ENCODE measurements at places on chromosomes 6 and 20.
A peak's percentile ranks its signal among the peaks of the same experiment; 100 is the strongest.

DNA sequence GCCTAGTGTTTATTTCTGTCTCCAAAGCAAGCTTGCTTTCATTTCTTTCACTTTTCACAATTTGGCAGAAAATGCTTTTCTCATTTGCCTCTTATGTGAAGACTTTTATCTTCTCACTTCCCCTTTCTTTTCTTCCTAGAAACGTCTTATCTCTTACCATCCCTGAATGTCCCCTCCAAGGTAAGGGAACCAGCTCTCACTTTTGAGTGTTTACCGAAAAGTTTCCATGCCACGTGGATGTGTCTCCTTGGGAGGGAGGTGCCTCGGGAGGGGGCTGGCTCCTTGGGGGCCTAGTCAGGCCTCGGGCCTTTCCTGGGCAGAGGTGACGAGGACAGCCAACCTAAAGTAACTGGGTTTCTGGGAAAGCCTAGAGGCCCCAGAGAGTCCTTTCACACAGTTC, 127.4 kb downstream of the CD24 start:
- DNase-seq: no peak

- no peak for DNase-seq
Measured at GRCh38 chr6:56528412-56528841, 114.3 kb downstream of the DST start.

- DNase-seq: peak; percentile 14
Measured at GRCh38 chr6:44537306-44538049, 150.0 kb downstream of the CDC5L start.

DNA sequence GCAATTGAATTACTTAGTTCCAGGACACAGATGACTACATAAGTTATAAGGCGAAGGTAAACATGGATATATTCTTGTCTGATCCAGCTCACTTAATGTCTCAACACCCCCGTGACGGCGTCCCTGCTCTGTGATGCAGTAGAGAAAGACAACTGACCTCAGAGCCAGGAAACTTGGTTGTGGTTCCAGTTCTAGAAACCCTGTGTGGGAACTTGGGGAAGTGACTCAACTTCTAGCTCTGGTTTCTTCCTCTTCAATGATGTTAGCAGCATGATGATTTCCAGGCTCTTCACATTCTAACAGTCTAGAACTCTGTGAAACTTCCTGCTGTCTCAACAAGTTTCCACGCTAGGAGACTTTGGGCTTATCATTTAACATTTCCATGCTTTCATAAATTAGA, 18.4 kb downstream of the LAMA4 start:
- no peak for DNase-seq

DNA sequence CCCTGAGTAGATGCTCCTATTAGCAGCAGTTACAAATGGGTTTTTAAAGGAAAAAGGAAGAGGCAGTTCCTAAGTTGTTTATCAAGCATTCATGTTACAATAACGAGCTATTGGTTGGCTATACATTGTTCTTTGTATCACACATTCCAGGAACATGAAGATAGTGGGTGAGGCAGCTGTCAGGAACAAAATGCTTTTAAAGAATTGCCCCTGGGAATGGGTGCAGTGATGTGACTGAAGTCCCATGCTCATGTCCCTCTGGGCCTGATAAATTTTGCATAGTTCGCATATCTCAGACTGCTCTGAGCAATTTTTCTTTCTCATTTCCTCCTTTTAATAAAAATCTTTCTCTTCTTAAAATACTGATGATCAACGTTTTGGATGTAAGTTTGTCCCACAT, 3.7 kb downstream of the ENPP1 start:
- no peak for DNase-seq

- no peak for DNase-seq
Measured at GRCh38 chr6:1695546-1696462, 86.1 kb downstream of the FOXC1 start.

- DNase-seq: no peak
Measured at GRCh38 chr6:36701401-36701991, 3.9 kb downstream of the RAB44 start.

DNA sequence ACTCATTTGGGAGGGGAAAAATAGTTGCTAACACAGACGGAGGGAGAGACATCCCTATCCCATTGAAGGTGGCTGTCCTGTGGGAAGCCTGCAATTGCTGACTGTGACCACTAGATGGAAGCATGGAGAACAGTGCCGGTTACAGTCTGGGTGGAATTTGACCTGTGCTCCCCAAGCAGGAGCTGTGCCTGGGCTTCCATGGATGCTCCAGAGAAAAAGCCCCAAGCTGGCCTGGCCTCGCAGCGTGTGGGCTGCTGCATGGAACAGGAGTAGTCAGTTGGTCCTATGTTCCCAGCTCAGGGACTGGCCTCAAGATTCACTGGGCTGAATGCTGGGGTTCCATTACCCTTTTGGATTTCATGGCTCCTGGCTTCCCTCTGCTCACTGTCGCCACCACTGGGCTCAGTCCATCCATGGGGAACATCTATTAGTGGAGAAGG, 116.3 kb upstream of the CHD6 start:
- peak; percentile 61 for DNase-seq

GRCh38 chr6:72418495-72418894, 203.4 kb upstream of the KCNQ5 start:
- DNase-seq: no peak

DNA sequence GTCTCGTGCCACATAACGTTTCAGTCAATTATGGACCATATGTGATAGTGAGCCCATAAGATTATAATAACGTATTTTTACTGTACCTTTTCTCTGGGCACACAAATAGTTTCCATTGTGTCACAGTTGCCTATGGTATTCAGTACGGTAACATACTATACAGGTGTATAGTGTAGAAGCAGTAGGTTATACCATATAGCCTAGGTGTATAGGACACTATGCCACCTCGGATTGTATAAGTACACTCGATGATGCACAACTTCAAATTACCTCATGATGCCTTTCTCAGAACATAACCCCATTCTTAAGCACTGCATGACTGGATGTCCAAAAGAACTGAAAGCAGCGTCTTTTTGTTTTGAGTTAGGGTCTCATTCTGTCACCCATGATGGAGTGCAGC, 59.5 kb upstream of the MYO6 start:
- no peak for DNase-seq

- DNase-seq: no peak
Measured at GRCh38 chr6:32111424-32112066, 2.4 kb upstream of the TNXB start.

DNA sequence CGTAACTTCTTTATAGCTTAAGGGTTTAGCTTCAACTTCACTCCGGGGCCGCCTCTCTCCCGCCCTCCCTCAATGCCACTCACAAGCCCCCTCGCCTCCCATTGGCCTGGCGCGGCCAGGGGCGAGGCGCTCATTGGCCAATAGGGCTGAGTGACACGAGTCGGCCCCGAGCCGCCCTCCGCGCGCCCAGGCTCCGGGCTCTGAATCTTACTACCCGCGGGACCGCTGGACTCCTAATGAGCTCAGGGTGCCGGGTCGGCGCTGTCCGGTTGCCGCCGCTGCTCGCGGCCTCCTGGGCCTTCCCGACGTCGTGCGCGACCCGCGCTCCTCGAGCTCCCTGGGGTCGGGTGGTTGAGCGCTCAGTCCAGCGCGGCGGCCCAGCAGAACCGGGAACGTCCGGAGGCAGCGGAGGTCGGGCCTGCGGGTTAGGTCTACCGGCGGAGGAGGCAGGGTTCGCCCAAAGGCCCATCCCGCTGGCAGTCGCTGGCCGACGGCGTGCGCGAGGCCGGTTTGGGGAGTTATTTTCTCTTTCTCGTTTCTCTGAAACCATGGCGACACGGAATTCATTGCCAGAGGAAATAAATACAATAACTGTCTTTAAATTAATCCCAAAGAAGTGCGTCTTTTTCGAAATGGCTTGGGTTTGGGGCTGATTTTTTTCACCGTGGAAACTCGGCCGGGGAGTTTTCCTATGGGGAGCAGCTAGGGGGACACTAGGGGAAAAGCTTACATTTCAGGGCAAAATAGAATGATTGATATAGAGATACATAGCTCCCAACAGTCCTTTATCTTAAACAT, at the start of gene SIM1:
TSS of gene SIM1 (minus strand) at position 19 of the 798 bp plus-strand sequence. CDS start 1,453 bp downstream, outside the sequence.
- DNase-seq: no peak

- no peak for DNase-seq
Measured at GRCh38 chr6:43328528-43328927, 19.9 kb upstream of the CRIP3 start.

- no peak for DNase-seq
Measured at GRCh38 chr6:170295510-170296422, 4.9 kb upstream of the DLL1 start.

- DNase-seq: no peak
Measured at GRCh38 chr6:49923826-49924225, 40.1 kb downstream of the DEFB114 start.

DNA sequence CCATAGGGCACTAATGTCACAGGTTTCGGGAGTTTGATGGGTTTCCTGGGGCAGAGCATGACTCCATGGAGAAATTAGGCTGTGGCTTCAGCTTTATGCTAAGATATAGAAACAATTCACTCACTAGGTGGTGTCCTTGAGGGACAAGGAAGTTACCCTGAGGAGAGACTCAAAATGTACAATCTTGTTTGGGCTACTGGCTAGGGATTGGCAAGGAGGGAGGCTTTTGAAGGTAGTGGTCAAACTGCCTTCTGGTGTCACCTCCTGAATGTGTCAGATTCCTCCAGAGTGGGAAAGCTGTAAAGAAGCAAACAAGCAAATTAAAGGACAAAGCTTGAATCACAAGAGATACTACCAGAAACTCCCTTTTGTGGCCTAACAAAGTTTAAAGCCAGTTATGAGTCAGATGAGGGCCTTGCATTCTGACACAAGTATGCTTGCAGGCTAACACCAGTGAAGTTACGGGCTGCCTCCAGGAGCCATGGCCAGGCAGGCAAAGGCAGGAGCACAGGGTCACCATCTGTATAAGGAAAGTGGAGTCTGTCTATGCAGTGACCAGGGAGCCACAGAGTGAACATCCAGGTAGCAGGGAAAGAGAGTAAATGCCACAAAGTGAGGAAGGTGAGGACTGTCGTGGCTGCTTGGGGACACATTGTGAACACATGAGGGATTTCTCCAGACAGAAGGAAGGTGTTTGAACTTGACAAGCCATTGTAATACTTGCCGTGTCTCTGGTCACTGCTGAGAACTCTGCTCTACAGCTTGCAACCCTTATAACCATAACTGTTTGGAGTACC, 107.7 kb upstream of the DTNBP1 start:
- no peak for DNase-seq

GRCh38 chr20:19973961-19974629, 43.1 kb upstream of the NAA20 start:
- no peak for DNase-seq

GRCh38 chr6:155828989-155829388, 373.4 kb upstream of the NOX3 start:
- DNase-seq: no peak

- DNase-seq: no peak
Measured at GRCh38 chr20:7937328-7937727, 2.9 kb downstream of the HAO1 start.

GRCh38 chr6:134074151-134075055, 22.0 kb upstream of the SLC2A12 start:
- no peak for DNase-seq

DNA sequence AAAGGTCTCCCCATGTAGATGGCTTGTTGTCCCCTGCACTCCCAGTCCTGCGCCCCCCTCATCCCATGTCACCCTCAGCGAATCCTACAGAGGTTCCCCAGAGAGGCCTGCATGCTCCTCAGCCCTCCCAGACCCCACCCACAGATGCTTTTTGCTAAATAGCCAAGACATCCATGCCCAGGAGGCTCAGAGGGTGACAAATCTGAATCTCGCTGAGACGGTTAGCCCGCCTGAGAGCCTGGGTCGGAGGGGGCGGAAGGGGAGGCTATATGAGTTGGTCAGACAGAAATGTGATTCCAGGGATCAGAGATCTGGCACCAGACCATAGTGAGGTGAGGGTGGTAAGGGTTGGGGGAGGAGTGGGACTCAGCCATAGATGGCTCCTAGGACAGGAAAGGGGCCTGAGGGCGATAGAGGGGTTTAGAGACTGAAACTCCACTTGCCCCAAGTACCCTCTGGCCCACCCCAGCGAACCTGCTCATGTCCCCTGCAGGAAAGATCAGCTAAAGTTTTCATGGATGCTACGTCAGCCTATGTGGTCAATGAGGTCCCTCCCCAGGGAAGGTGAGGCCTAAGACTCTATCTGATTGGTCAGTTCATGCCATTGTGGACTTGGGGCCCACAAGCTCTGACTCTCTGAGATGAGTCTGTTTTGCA, 33.2 kb downstream of the TFEB start:
- DNase-seq: no peak

- no peak for DNase-seq
Measured at GRCh38 chr6:76472858-76473257, 400.4 kb upstream of the IMPG1 start.

DNA sequence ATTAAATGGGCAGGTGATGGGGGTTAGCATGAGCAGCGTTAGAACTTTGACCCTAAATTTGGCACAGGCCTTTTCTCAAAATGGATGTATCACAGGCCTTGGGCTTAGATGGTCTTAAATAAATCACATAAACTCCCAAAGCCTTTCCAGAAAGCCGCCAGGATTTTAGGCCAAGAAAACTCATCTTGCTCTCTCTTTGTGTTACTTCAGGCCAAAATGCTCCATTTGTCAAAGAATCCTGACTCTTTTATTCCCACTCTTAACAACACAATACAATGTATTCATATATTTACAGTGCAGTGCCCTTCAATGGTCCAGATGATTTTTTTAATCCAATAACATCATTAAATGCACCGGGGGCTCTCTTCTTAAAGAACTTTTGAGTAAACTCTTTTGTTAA, 5.9 kb upstream of the TCP11 start:
- no peak for DNase-seq

GRCh38 chr20:10906834-10907233, 233.0 kb upstream of the JAG1 start:
- no peak for DNase-seq

DNA sequence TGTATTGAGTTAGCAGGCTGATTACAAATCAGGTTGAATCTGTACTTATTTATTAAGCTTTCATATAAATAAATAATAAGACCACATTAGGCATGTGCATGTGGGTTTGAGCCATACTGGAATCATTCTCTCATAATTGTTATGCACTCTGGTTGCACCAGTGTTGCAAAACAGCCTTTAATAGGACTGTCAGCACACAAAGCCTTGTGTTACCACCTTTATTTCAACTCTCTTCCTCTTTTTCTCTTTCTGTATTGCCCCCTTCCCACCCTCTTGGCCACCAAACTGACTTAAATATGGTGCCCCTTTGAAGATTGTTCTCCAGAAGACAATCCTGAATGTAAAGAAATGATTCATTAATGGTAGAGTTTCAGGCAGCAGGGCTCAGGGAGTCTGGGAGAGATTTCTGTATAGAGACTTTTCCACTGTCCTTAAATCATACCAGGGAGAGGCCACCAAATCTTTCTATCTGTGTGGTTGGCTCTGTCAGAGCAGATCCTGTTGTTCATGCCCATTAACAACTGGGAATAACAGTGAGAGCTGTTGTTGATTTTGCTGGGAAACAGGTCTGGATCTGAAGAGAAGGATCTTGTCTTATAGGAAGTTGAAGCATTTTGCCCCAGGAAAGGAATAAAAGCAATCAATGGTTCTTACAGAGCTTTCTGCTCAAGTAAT, 131.6 kb upstream of the SOX4 start:
- DNase-seq: no peak

DNA sequence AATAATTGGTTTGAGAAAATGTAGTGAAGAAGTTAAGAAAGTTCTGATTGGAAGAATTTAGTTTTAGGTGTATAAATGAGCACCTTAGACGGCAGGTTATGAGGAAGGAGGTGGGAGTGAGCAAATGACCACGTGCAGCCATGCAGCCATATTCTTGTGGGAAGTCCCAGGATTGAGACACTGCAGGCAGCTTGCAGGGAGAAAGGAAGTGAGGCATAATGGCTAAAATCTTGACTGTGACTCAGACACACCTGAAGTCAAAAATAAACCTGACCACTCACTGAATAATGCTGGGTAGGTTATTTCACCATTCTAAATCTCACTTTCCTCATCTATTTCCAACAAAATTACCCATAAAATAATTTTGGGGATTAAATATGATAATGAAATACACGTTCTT, 16.6 kb downstream of the DSE start:
- no peak for DNase-seq

Measured in left lobe of liver (tissue), 2 donors.